ENCODE measurements at places on chromosomes 6 and 20. TPM values are rescaled to one million over a fixed set of nuclear protein-coding genes. Genes with fewer than 3 reads are reported as not detected.

DNA sequence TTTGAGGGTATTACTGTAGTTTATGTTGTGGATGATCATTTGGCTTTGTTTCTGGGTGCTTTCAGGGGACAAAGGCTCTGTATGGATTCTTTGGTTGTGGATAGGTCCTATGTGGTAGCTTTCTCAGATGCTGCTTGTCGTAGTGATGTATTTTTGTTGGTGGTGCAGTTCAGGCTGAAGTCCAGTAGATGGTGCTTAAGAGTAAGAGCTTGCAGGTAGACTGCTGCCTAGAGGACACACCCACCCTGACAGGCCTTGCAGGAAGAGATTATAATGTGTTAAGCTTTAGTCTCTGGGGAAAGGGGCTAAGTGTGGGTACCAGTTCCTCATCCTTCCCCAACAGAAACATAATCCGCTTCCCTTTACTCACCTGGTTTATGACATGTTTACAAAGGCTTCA is 62.6 kb upstream of the ADGRB3 start:
- DNase-seq = peak; percentile 26

- DNase-seq = no peak
Measured at GRCh38 chr20:33673114-33673409, 1.2 kb downstream of the NECAB3 start.

GRCh38 chr6:54574671-54575070 is 266.4 kb downstream of the TINAG start:
- DNase-seq = no peak

DNA sequence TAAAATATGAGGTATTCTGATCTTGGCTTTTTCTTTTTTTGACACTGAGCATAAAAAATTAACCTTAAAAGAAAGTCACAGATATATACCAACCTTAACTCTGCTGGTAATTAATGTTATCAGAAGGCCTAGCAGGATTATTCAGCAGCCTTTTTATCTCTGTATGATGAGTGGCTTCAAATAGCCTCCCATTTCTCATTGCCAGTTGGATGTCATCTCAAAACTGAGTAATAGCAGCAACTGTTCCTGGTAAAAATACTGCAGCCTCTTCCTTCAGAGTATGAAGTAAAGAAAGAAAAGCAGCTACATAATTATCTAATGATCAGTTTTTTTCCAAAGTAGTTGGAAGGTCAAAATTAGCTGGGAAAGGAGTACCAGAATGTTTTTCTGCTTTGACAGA is 24.9 kb upstream of the HDGFL1 start:
- no peak for DNase-seq

DNA sequence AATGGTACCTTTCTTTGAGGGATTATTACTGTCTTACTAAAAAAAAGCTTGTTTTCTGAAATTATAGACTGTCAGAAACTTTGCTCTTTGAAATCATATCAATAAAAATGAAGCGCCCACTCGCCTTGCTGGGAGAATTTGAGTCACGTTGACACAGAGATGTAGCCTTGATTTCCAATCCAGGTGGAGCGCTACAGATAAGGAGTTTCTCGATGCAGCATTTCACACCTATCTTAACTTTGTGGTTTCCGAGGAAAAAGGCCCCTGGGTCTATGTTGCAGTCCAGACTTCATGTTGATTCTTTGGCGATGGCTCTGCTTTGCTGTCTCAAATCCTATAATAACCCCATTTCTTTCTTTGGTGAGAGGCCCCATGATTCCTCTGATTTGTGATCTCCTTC is 158.1 kb upstream of the ARG1 start:
- DNase-seq = no peak

DNA sequence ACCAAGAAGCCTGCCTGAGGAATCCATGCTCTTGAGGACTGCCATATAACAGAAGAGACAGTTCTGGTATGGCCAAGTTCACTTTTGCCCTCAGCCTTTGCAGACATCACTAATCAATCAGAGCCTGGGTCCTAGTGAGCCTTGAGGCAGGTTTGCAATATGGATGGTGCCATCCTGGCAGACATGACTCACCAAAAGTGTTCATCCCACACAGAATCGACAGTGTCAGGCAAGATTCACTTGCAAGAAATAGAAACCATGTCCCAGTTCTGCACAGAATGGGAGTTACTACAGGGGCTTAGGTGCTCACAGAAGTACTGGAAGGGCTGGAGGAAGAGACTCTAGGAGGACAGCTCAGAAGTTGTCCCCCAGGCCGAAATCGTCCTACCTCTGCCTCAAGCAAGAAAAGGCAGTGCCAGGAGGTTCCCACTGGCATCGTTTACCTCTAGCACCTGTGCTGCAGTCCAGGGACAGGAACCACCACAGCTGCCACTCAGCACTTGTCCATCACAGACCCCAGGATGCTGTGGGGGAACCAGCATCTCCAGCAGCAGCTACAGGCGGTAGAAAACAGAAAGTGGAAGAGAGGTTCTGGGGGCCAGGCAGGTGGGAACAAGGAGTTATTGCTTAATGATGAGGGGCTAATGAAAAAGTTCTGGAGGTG is 42.6 kb upstream of the PHACTR3 start:
- no peak for DNase-seq

Gene LINC00237
- total RNA-seq = not detected

Gene VSX1
- not detected for total RNA-seq

- DNase-seq = no peak
Measured at GRCh38 chr20:46060301-46060881, 29.4 kb downstream of the NCOA5 start.

Gene LST1
- 139 TPM for total RNA-seq

Gene KIF25
- total RNA-seq = not detected

Gene NEURL2
- 1.3 TPM for total RNA-seq

DNA sequence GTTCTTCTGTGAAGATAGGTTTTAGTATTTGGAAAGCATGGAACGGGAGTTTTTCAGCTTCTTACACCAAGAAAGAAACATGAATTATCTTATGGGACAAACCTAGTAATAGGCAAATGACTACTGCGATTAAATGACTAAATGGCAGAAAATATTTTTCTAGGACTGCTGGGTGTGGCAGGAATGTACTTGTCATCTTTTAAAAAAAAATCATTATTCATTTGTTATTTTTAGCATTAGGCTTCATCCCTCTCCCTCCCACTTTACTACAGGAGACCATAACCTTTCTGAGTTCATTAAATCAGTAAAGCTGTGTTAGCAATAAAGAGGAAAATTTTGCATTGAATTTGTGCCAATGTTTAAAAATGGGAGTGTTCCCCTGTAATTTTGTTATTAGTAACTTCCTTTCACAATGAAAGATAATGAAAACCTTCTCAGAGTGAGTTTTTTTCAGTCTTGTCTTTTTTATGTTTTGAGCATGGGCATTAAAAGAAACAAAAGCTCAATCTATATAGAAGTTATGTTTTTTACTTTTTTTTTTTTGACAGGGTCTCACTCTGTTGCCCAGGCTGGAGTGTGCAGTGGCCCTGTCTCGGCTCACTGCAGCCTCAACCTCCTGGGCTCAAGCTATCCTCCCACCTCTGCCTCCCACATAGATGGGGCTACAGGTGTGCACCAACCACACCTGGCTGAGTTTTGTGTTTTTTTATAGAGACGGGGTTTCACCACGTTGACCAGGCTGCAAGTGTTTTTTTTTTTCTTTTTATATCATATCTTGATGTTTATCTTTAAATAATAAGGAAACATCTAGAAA is 105.6 kb upstream of the CLDN20 start:
- DNase-seq = no peak

DNA sequence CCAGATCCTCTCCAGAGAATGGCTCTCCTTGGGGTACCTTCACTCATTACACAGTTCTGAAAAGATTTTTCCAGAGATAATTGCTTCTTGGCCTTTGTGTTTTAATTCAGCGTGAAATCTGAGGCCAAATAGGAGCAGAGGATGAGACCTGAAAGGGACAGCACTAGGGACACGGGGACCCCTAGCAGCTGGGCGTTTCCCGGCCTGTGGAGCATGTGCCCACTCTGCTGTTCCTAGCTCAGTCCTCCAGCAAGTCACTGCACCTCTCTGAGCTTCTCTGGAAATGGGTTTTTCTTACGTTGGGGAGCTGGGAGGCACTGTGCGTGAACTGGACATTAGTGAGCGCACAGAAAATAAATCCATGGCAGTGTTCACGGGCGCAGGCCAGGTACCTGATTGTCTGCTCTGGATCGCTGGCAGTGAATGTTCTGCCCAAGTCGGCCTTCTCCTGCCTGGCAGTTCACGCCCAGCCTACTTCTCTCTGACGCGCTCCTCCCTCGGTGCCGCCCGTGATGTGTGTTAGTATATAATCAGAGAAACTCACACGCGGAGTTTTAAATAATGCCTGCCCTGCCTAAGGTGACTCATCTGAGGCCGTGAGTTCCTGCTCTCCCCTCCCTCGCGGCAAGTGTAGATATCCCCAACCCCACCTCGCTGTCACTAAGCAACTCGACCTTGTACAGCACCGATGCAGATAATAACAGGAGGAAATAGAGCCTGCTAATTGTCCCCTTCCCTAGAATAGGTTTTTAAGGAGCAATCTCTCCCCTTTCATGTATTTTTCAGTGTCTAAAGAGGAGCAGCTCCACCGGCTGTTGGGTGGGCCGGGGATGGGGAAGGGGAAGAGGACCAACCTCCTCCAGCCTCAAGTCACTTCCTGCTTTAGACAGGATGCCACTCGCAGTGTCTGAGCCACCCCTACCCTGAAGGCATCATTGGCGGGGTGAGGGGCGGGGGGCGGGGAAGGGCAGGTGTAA is 2.7 kb upstream of the TUBB2A start:
- peak; percentile 51 for DNase-seq

Gene WFDC10B
- not detected for total RNA-seq

Gene TMEM244
- not detected for total RNA-seq

- no peak for DNase-seq
Measured at GRCh38 chr6:56671160-56671559, 28.5 kb upstream of the DST start.

Gene IL22RA2
- total RNA-seq = not detected

Gene BMP7
- not detected for total RNA-seq

Gene SOBP
- 1.0 TPM for total RNA-seq

DNA sequence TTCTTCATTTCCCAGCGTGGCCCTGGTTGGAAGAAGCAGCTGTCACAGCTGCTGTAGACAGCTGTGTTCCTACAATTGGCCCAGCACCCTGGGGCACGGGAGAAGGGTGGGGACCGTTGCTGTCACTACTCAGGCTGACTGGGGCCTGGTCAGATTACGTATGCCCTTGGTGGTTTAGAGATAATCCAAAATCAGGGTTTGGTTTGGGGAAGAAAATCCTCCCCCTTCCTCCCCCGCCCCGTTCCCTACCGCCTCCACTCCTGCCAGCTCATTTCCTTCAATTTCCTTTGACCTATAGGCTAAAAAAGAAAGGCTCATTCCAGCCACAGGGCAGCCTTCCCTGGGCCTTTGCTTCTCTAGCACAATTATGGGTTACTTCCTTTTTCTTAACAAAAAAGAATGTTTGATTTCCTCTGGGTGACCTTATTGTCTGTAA is 292.7 kb downstream of the ESR1 start:
- no peak for DNase-seq

- no peak for DNase-seq
Measured at GRCh38 chr6:81362246-81362645, 390.2 kb downstream of the TENT5A start.

DNA sequence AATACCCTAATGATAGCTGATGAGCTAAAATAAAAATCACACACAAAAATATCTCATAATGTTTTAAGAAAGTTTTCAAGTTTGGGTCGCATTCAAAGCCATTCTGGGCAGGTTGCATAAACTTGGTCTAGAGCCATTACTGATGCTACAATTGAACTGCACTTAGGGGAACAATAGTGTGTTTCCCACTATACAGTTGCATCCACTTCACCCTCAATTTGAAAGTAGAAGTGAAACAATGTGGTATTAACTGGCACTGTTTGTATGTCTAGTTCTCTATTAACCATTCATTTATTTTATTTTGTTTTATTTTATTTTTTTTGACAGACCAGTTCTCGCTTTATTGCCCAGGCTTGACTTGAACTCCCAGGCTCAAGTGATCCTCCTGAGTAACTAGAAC is 23.0 kb upstream of the STK38 start:
- no peak for DNase-seq

Gene ID4
- not detected for total RNA-seq

GRCh38 chr6:118283766-118284165 is 264.3 kb upstream of the PLN start:
- peak; percentile 68 for DNase-seq

GRCh38 chr20:40643891-40644290 is 45.1 kb downstream of the MAFB start:
- no peak for DNase-seq

Measured in activated CD8-positive, alpha-beta T cell treated with anti-CD3 and anti-CD28 coated beads, Interleukin-2, amount 10 ng/mL, durations not matched to agents 7 days and 5 days (primary cell).